ENCODE measurements at places on chromosomes 13 and 19.

DNA sequence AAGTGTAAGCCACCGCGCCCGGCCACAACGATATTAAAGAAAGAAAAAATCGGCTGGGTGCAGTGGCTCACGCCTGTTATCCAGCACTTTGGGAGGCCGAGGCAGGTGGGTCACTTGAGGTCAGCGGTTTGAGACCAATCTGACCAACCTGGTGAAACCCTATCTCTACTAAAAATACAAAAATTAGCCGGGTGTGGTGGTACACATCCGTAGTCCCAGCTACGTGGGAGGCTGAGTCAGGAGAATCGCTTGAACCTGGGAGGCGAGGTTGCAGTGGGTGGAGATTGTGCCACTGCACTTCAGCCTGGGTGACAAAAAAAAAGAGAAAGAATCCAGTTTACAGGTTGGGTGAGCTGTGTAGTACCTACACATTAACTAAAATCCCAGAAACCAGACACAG, 99.9 kb upstream of the CACNA1A start:
- no peak for DNase-seq

GRCh38 chr13:108700422-108701170, 71.2 kb downstream of the MYO16 start:
- DNase-seq = no peak

- no peak for DNase-seq
Observed at GRCh38 chr19:12913011-12913561, 6.0 kb downstream of the SYCE2 start.

- DNase-seq = no peak
Observed at GRCh38 chr13:28129911-28130693, 8.2 kb upstream of the PAN3 start.

GRCh38 chr19:17989425-17990094, 18.4 kb upstream of the ARRDC2 start:
- DNase-seq = no peak

DNA sequence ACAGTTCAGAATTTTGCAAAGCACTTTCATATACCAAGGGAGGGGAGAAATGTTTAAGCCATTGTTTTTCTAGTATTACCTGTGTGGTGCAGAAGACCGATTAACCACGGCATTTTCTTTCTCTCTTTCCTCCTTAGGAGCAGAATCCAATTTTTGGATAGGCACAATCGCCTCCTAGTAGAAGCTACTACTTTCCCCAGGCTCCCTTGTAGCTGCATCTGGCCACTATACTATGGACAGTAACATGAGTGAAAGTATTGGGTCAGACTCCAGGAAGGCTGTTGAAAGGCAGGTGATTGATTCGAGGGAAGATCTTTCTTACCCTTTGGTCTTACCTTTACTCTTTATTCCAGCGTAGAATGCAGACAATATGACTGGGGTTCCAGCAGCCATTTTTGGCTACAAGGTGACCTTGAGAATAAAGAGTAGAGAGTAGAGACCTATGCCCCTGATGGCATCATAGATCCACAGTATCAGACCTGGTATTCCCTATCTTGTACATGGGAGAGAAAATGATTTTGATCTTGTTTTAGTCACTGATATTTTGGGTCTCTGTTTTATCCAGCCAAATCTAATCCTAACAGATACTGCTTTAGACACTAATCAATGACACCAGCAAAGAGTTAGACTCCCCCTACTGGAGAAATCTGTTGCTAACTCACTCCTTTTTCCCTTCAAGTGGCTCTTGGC, 77.0 kb downstream of the LRRC63 start:
- DNase-seq = peak; percentile 43

DNA sequence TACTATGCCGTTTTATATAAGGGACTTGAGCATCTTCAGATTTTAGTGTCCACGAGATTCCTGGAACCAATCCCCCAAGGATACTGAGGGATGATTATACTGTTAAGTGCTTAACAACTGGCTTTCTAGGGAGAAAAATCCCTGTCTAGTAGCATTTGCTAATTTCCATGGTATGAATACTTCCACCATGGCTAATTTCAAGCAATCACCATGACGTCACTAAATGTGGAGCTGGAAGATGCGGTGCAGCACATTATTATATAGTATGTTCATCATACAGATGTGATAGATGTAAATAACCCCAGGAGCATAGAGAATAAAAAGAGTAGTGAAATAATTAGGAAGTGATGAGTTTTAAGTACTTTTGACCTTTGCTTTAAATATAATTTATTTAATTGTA, 72.7 kb downstream of the SIAH3 start:
- DNase-seq = no peak

DNA sequence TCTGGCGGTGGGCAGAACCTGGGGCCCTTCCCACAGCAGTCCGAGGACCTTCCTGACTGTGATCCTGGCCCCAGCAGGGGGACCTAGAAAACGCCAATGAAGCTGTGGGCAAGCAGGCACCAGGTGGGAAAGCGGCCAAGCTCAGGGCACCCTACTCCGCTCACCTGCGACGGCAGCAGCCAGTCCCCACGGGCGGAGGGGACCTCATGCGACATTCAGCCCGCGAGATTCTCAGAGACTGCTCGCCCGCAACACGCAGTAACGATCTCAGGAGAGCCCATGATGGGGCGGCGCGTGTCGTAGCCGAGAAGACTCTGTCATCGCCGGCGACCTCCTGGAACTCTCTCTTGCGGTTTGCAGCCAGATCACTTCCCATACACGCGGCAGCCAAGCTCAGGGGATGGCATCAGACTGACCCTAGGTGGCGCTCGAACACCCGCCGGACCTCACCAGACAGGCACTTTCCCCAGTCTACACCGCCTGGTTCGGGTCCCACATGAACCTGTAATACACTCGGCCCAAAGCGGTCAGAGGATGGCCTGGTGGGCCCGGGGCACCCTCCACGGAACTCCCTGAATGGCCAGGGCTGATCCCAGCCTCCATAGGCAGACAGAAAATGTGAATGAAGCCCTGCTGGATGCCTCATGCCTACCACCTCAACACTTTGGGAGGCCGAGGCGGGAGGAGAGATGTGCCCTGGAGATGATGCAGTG, 26.5 kb downstream of the MAN2B1 start:
- peak; percentile 63 for DNase-seq
